ENCODE measurements at places on chromosomes 7 and 10.

DNA sequence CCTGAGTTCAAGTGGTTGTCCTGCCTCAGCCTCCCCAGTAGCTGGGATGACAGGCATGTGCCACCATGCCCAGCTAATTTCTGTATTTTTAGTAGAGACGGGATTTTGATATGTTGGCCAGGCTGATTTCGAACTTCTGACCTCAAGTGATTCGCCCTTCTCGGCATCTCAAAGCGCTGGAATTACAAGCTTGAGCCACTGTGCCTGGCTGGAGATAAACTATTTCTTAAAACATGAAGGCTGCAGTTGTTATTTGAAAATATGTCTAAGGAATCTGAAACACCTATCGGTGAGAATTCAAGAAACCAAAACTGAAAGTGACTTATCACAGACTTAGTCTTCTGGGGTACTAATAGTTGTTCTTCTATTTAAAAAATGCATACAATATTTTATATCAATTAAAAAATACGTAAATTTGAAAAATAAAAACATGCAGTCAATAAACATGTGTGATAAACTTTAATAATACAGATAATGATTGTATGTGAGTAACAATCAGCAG is 176.9 kb upstream of the PRSS58 start:
- no peak for DNase-seq

- no peak for DNase-seq
Measured at GRCh38 chr7:30112103-30112713, 22.6 kb upstream of the MTURN start.

GRCh38 chr10:43120929-43121314 is 17.3 kb upstream of the CSGALNACT2 start:
- no peak for DNase-seq

GRCh38 chr10:22564060-22564459 is 150.3 kb downstream of the PIP4K2A start:
- DNase-seq, result no peak

- peak; percentile 8 for DNase-seq
Measured at GRCh38 chr10:100697070-100697469, 48.3 kb upstream of the PAX2 start.

- no peak for DNase-seq
Measured at GRCh38 chr10:120039826-120040225, 147.3 kb downstream of the SEC23IP start.

DNA sequence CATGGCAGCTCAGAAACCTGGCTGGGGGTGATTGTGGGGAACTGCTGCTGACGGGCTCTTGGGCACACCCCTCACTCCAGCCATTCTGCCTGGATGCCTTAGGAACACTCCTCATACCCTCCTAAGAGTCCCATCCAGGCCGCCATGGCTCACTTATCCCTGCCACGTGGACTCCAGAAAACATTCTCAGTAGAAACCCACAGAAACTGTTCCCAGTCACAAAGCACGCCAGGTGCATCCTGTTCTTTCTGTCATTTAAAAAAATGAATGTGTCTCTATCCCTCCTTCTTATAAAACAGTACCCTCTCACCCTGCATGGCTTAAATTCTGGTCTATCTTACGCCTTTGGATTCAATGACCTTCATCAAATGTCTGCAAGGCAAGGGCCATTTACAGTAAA is 177.7 kb downstream of the CUX1 start:
- no peak for DNase-seq

GRCh38 chr7:143299346-143299745 is 11.2 kb downstream of the CASP2 start:
- no peak for DNase-seq

DNA sequence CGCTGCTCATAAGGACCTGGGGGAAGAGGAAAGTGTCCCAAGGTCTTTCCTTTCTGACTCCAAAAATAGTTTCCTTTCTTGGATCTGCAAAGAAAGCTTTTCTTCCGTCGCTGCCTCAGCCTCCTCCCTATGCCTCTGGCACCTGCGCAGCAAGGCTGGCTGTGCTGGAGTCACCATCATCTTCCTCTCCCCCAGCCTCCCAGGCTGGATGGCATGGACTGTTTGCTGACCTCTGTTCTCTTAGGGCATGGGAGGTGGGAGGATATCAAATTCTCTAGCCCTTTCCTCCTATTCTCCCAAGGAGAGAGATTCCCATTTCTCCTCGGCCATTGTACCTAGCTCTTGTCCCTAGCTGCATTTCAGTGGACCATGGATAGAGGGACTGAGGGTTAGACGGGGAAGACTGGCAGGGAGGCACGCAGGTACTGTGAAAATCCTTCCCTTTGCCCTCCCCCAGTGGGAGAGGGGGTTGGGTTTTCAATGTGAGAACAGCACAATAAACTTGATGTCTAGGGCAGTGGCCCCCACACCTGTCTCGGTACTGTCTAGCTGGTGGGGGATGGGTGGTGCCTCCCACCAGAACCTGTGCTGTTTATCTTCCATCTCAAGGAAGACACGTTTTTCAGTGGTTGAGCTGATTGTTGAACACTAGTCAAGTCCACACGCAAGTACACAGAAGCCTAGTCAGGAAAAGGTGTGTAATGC is 2.6 kb downstream of the PPP1R35 start:
- DNase-seq, result no peak

- peak; percentile 18 for DNase-seq
Measured at GRCh38 chr10:35661236-35661635, 19.1 kb upstream of the FZD8 start.

- no peak for DNase-seq
Measured at GRCh38 chr10:78549140-78549935, 515.7 kb downstream of the RPS24 start.

DNA sequence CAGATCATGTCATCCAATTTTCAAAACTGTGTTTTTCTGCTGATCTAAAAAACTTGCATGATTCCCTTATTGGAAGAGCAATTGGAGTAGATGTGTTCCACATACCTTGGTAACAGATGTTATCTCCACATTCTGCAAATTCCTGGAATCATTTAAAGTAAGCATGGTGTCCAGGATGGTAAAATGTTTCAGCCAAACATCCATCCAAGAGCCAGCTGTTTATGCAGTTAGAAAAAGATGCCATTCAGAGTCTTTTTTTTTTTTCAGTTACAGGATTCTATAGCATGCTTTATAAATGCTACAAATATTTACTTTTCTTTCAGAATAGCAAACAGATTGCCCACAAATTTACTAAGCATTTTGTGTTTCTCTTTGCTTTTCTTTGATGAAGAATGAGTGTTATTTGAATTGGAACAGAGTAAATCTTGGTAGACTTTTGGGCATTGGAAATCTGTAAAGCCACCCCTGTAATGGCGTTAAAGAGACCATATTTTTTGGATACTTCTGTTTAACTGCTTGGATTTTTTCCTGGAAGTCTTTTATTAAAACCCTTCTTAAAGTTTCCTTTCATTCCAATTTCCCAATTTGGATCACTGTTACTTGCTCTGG is 149.8 kb downstream of the GNAT3 start:
- DNase-seq, result no peak
